ENCODE measurements at places on chromosomes 6 and 20.

GRCh38 chr6:156982168-156982567 lies 205.0 kb downstream of the ARID1B start:
- DNase-seq: no peak

DNA sequence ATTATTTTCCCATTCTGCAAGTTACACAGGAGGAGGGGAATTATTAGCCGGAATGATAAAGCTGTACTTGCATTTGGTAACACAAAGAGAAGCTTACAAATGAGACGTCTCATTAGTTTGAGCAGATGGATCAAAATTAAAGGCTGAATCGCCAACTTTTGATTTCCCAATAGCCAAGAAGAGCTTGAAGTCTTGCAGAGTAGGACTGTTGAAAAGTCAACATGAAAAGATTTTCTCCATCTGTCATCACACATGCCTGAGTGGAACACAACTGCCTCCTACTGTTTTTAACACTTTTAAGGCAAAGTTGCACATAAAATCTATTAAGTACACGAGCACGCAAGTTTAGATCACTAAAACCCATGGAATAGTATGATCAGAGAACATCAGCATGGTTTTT lies 176.2 kb downstream of the ASCC3 start:
- no peak for DNase-seq

DNA sequence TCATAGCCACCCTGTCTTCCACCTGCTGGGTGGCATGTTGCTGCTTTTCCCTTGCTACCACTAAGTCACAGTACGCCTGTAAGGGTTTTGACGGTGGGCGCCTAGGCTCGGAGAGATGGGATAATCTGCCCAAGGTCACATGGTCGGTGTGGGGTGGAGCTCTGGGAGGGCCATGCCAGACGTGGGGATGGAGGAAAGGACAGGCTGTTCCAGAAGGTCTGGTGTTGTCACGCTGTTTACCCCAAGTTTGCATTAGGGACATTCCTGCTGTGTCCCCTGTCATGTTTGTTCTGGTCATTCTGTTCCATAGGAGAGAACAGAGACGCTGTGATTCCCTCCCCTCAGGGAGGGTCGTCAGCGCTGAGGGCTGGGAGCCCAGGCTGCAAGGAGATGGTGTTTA lies 16.1 kb downstream of the IP6K3 start:
- DNase-seq: no peak

DNA sequence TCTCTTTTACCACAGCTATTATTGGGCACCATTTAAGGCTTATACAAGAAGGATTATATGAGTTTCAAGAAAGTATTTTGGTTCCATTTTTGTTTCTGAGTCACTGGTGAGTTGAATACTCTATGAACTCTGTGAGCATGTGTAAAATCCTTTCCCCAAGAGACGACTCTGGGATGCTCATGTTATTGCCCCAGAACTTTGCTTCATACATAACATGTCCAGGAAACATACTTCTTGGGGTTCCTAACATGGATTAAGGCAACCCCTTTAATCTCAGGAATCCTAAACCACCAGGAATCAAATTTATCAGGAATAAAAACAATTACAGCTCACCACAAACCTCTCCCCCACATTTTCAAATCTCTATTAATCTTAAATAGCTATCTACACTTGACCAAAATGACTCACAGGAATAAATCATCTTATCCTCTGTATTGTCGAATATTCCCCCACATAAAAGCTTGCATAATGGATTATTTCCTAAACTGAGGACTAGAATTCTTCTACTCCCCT lies 117.5 kb upstream of the COL21A1 start:
- DNase-seq: peak; percentile 51

DNA sequence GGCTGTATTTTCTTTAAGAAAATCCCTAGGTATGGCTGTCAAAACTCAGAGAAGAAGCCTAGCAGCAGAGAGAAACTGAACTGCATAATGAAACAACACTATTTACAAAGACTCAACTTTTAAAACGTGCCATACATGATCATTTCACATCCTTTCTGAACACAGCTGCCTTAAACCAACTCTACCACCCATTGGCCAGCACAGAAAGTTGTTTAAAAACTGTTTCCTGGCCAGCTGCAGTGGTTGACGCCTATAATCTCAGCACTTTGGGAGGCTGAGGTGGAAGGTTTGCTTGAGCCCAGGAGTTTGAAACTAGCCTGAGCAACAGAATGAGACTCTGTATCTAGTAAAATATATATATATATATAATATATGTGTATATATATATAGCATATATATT lies 336.4 kb upstream of the SOX4 start:
- no peak for DNase-seq

DNA sequence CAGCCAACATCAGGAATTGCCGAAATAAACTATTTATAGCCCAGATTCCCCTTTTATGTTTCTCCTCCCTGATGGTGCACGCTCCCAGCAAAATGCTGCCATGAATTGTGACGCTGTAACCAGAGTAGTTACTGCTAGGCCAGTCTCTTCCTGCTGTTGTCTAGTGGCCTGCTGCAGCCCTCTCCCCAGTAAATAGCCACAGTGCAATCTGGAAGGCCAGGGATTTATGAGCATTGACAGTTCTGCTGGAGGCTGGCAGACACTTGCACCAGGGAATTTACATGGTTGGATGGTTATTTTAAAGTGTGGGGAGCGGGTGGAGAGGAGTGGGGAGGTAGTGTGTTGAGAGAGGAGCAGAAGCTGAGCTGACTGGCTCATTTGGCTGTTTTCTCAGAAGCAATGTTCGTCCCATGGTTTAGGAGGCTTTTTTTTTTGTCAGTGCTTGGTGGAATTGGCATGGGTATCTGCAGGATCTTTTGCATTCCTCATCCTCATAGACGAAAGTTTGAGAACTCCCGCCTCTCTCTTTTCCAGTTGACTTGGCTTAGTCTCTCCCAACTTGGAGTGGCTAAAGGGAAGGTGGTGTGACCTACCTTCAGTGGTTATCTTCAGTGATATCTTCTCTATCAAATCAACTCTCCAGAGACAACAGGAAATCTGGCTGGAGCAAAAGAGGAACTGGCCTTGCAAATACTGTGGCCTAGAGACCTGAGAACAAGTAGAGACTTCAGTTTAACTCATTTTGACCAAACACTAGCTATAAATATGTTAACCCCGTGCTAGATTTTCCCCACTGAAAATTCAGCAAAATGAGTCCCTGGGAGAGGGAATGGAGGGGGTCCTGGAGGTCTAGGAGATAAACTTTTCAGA lies 99.3 kb upstream of the VSTM2L start:
- no peak for DNase-seq

GRCh38 chr6:33547499-33547898 lies 32.6 kb downstream of the BAK1 start:
- no peak for DNase-seq

GRCh38 chr6:31525553-31525931 lies 3.2 kb upstream of the MCCD1 start:
- DNase-seq: no peak

DNA sequence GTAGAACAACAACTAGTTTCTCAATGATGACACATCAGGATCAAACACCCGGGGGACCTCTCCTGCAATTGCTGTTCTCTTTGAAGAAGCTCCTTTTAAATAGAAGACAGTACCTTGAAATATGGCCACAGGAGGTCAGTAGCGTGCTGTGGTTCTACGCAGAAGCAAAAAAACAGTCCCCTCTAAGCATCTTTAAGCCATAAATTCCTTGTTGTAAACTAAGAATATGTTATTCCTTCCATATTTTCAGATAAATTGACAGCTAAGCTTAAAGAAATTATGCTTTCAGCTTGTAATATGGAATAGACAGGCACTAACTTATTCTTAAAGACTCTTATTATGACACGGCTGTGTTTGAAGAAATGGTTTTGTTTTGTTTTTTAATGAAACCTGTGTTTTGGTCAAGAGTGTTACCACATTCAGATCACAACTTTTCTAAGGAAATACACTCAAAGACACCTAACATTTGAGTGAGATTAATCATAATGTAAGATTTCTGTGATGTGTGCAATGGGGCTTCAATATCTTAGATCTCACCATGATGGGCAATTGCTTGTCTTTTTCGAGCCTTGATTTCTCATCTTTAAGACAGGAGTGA lies 49.7 kb upstream of the IL20RA start:
- DNase-seq: peak; percentile 74

DNA sequence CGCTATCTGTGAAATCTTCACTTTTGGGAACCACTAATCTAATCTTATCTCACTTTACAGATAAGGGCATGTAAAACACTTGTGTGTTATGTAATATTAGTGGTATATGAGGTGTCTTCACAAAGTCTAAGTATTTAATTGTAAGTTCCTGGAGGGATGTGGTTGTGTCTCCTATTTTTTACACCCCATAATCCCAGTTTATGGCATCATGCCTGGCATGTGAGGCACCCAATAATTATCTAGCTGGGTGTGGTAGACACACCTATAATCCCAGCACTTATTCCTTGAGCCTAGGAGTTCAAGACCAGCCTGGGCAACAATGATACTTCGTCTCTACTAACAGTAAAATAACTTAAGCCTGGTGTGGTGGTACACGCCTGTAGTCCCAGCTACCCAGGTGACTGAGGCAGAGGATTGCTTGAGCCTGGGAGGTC lies 16.5 kb upstream of the TBCC start:
- DNase-seq: no peak
